Vagina (tissue), 2 donors: ENCODE measurements at places on chromosomes 13 and 19.

DNA sequence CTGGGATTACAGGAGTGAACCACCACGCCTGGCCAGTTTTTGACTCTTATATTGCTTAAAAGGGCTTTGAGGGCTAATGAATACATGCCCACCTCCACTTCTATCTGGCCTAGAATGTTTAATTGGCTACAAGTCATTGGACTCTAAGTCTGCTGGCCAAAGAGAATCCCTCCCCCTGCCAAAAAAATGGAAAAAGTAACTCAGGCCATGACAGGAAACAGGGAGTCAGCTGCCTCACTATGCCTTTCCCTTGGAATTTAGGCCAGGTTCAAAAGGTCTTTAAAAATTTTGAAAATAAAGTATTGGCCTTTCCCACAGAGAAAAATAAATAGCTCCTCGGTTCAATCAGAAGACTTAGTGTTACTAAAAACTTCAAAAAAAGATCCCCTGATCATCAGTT lies 34.9 kb upstream of the KPNA3 start:
- H3K27me3 ChIP-seq, result no peaks in the 10 kb centered on the region
- no peaks in the 10 kb centered on the region for H3K4me1 ChIP-seq
- no peak for DNase-seq
- H3K36me3 ChIP-seq, result no peaks in the 10 kb centered on the region

GRCh38 chr19:17337675-17338432 lies 501 bp downstream of the GTPBP3 start:
- H3K27me3 ChIP-seq, result no peaks in the 10 kb centered on the region
- no peak for DNase-seq
- no peaks in the 10 kb centered on the region for H3K36me3 ChIP-seq
- peak overlapping the region; percentile 90 for H3K27ac ChIP-seq
- peaks cover 57% of the 10 kb centered on the region for H3K4me1 ChIP-seq

DNA sequence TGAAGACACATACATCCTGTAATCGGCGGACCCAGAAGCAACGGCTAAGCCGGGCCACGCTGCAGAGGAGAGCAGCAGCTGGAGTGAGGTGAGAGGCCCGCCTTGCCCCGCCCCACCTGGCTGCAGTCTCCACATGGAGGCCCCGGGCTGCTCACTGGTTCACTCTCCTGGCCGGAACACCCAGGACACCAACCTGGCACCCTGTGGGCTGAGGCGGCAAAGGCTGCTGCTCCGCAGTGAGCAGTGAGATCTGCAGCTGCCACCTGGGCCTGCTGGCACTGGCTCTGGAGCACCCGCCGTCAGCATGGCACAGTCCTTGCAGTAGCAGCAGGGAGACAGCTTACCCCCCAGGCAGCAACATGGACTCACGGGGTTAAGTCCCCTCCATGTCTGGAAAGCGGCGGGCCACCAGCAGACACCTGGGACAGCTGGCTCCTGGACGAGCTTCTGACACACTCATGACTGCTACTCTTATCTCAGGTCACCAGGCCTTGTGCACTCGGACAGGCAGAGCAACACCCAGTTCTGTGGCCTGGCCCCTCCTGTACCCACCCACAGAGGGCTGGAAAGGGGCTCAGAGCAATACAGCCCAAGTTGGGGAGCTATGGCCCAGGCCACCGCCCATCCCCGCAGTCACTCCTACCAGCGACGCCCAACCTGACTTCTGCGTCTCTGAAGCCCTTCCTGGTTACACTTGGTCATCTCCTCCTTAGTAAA lies 13.2 kb upstream of the KPTN start:
- peaks cover 55% of the 10 kb centered on the region for H3K36me3 ChIP-seq
- no peak overlapping the region for H3K4me3 ChIP-seq
- no peak for DNase-seq

DNA sequence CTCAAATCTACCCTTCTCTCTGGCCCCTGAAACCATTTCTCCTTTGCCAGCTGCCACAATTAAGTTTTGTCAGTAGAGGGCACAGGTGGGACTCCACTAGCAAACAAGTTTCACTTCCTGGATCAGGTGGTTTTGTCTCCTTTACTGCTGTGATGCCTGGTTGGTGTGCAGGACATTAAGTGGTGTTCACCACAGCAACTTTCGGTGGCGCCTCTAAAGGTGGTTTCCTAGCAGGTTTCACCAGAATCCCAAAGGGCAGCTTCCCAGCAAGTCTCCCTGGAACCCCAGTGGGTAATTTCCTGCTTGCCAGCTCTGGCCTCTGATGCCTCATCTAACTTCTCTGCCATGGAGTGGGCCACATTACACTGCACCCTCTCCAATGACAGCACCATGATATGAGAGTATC lies 16.6 kb downstream of the MED4 start:
- no peak overlapping the region for H3K27ac ChIP-seq
- H3K27me3 ChIP-seq, result no peaks in the 10 kb centered on the region
- H3K36me3 ChIP-seq, result no peaks in the 10 kb centered on the region
- no peaks in the 10 kb centered on the region for H3K4me1 ChIP-seq
- H3K4me3 ChIP-seq, result no peak overlapping the region

GRCh38 chr19:51468545-51468920 lies 9.8 kb upstream of the CEACAM18 start:
- no peak overlapping the region for H3K27ac ChIP-seq
- DNase-seq, result no peak
- no peak overlapping the region for H3K4me3 ChIP-seq
- no peaks in the 10 kb centered on the region for H3K27me3 ChIP-seq
- no peaks in the 10 kb centered on the region for H3K4me1 ChIP-seq

DNA sequence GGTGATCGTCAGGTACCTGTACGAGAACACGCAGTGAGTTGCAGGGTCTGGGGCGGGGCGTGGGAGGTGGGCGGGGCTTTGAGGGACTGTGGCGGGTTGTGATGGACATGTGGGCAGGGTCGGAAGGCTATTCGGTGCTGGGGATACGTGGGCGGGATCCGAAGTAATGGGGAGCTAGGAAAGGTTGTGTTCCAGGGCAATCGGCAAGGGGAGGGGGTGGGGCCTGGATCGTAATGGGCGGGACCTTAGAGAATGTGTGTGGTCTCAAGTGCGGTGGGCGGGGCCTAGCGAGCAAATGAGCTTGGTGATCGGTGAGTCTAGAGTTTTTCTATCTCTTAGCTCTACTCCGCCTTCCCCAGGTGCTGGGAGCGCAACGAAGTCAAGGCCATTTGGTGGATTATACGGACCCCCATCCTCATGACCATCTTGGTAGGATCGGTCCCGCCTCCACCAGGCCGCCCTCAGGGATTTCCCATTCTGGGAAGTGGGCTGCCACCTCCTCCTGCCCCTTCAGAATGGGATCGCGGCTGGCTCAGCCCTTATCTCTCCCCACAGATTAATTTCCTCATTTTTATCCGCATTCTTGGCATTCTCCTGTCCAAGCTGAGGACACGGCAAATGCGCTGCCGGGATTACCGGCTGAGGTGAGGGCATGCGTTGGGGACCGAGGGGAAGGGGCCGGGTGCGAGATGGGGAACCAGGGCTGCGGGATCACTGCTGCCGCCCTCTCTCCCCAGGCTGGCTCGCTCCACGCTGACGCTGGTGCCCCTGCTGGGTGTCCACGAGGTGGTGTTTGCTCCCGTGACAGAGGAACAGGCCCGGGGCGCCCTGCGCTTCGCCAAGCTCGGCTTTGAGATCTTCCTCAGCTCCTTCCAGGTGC lies 9.6 kb downstream of the GIPR start:
- peaks cover 29% of the 10 kb centered on the region for H3K4me1 ChIP-seq
- H3K27ac ChIP-seq, result peak overlapping the region; percentile 13
- H3K27me3 ChIP-seq, result no peaks in the 10 kb centered on the region
- DNase-seq, result no peak
- no peaks in the 10 kb centered on the region for H3K36me3 ChIP-seq

DNA sequence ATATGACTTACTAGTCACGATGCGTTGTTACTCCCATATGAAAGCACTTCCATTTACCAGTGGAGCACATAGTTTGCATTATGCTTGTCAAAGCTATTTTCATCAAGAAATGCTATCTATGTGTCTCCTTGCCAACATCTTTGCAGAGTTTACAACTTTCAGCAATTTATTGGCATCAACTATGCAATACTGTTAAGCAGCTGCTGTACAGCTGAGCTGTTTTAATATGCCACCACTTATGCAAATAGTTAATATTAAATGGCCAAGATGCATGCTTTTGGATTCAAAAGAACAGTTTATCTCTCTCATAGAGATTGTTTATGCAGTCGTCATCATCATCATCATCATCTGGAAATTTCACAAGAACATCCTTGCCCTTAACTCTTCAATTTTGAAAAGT lies 67.9 kb upstream of the KLF5 start:
- H3K36me3 ChIP-seq, result no peaks in the 10 kb centered on the region
- no peak for DNase-seq
- no peaks in the 10 kb centered on the region for H3K27me3 ChIP-seq
- H3K4me1 ChIP-seq, result no peaks in the 10 kb centered on the region

- peak overlapping the region; percentile 88 for H3K4me3 ChIP-seq
- peak overlapping the region; percentile 98 for H3K27ac ChIP-seq
- peaks cover 25% of the 10 kb centered on the region for H3K4me1 ChIP-seq
These were observed 28.6 kb upstream of the NDUFS7 start for GRCh38 chr19:1354970-1355567.

DNA sequence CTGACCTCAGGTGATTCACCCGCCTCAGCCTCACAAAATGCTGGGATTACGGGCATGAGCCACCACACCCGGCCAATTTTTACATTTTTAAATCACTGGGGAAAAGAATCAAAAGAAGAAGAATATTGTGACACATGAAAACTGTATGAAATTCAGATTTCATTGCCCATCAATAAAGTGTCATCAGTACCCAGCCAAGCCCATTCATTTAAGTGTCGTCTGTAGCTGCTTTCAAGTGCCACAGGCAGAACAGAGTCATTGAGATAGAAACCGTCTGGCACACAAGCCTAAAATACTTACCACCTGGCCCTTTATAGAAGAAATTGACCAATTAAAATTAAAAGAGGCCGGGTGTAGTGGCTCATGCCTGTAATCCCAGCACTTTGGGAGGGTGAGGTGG lies 15.3 kb downstream of the COLGALT1 start:
- H3K4me1 ChIP-seq, result no peaks in the 10 kb centered on the region
- no peak overlapping the region for H3K4me3 ChIP-seq
- no peak overlapping the region for H3K27ac ChIP-seq
- no peak for DNase-seq
- no peaks in the 10 kb centered on the region for H3K27me3 ChIP-seq

- H3K4me3 ChIP-seq, result no peak overlapping the region
- DNase-seq, result no peak
- H3K4me1 ChIP-seq, result no peaks in the 10 kb centered on the region
- H3K27me3 ChIP-seq, result no peaks in the 10 kb centered on the region
These were observed 24.4 kb downstream of the SHC2 start for GRCh38 chr19:436413-436950.

DNA sequence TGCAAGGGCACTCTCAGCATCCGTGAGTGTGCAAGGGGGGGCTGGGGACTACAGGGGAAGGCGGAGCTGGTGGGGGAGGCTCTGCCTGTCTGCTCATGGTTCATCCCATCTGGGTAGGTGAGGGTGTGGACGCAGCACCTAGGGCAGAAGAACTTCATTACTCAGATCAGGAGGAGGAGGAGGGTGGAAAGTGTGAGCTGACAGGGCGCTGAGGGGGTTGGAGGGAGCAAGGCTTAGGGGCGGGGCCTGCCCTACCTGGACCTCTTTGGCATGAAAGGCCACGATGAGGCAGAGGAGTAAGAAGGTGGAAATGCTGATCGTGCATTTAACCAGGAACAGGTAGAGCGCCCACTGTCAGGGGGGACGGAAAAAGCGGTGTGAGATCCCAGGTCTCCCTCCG lies 4.5 kb downstream of the KCNN4 start:
- H3K4me3 ChIP-seq, result no peak overlapping the region
- H3K4me1 ChIP-seq, result peaks cover 59% of the 10 kb centered on the region
- DNase-seq, result no peak

DNA sequence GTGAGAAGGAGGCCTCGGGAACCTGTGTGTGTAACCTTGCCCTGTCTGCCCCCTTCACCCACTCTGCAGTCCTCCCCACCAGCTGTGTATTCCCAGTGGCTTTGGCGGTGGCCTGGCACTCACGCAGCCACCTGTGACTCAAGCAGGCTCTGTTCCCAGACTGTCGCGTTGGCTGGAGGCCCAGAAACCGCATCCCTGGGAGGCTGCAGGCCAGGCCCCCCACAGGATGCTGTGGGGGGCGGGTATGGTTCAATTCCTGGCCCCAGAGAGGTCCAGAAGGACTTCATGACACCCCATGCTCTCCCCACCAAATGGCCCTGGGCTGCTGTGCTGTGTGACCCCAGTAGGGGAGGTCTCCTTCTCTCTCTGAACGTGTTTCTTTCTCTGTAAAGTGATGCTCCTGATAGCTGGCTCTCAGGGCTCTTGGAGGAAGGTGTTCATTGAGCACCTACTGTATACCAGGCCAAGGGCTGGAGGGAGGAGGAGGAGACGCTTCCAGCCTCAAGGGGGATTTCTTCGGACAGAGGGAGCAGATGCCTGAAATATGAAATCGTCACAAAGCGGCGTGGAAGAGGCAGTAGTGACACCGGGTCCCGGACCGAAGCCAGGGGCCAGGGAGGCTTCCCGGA lies 1.9 kb upstream of the LINGO3 start:
- no peak for DNase-seq
- H3K36me3 ChIP-seq, result no peaks in the 10 kb centered on the region
- no peak overlapping the region for H3K4me3 ChIP-seq

DNA sequence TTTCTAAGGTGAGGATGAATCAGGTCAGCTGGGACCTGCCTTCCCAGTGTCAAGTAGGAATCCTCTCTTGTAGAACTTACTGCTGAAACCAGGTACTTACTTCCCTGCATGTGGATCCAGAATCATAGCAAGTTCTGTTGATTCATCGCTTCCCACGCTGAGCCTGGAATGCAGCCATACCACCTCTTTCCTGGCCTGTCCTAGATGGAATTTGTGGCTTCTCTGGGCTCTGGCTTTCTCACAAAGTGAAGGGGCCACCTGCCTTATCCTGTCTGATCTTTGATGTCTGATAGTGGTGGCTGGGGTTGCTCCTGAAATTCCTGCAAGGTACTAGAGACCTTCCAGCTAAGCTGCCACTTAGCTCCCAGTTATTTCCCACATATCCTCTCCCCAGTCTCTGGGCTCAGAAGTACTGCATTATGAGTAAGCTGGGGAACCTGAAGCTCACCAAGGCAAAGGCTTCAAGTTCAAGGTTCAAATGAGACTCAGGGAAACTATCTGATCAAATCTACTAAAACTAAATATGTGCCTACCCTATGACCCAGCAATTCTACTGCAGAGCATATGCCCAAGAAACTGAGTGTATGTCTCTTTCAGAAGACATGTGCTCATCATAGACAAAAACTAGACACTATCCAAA lies 103.5 kb downstream of the SUCLA2 start:
- H3K36me3 ChIP-seq, result no peaks in the 10 kb centered on the region
- H3K27ac ChIP-seq, result no peak overlapping the region
- no peak for DNase-seq
- H3K4me3 ChIP-seq, result no peak overlapping the region
- H3K4me1 ChIP-seq, result no peaks in the 10 kb centered on the region

- peaks cover 18% of the 10 kb centered on the region for H3K36me3 ChIP-seq
- H3K4me1 ChIP-seq, result no peaks in the 10 kb centered on the region
- no peaks in the 10 kb centered on the region for H3K27me3 ChIP-seq
- no peak for DNase-seq
- peak overlapping the region; percentile 44 for H3K27ac ChIP-seq
These were observed 13.5 kb upstream of the PLA2G4C start for GRCh38 chr19:48123907-48124651.

- H3K4me1 ChIP-seq, result peaks cover 23% of the 10 kb centered on the region
- H3K27ac ChIP-seq, result no peak overlapping the region
- DNase-seq, result no peak
- H3K27me3 ChIP-seq, result no peaks in the 10 kb centered on the region
- no peak overlapping the region for H3K4me3 ChIP-seq
These were observed 2.7 kb downstream of the MCOLN1 start for GRCh38 chr19:7524992-7525739.
